ENCODE measurements at places on chromosomes 11 and 22.

- DNase-seq: no peak
These were observed 18.7 kb downstream of the POU2F3 start for GRCh38 chr11:120258661-120259060.

- DNase-seq: no peak
These were observed 38.8 kb downstream of the TXN2 start for GRCh38 chr22:36442506-36443197.

- DNase-seq: no peak
These were observed 8.2 kb downstream of the PDE2A start for GRCh38 chr11:72665911-72666472.

- DNase-seq: no peak
These were observed 47.3 kb downstream of the NEU3 start for GRCh38 chr11:75035911-75036565.

- no peak for DNase-seq
These were observed 3.2 kb downstream of the NEFH start for GRCh38 chr22:29483254-29483653.

GRCh38 chr22:43884600-43885318 lies 7.1 kb downstream of the PNPLA5 start:
- no peak for DNase-seq

GRCh38 chr22:29207243-29207550 lies 1.5 kb downstream of the EMID1 start:
- DNase-seq: no peak

GRCh38 chr22:27116312-27117086 lies 459.1 kb downstream of the MIAT start:
- DNase-seq: no peak

DNA sequence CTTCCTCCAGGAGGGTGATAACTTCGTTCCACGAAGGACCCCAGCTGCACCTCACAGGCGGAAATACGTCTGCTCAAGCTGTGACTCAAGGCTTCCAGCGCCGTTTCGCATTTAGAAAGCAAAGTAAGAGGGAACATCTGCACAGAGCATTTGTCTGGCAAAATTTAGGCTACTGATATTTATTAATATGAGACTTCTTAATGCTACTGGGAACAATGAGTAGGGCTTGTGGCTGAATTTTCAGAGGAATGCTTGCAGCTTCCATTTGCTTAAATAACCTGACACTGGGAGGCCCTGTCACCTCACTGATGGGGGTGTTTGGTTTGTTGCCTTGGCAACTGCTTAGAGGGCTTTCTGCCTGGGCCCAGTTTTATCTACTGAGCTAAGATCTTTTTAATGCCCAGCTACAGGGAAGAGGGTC lies 14.7 kb upstream of the ST14 start:
- no peak for DNase-seq

DNA sequence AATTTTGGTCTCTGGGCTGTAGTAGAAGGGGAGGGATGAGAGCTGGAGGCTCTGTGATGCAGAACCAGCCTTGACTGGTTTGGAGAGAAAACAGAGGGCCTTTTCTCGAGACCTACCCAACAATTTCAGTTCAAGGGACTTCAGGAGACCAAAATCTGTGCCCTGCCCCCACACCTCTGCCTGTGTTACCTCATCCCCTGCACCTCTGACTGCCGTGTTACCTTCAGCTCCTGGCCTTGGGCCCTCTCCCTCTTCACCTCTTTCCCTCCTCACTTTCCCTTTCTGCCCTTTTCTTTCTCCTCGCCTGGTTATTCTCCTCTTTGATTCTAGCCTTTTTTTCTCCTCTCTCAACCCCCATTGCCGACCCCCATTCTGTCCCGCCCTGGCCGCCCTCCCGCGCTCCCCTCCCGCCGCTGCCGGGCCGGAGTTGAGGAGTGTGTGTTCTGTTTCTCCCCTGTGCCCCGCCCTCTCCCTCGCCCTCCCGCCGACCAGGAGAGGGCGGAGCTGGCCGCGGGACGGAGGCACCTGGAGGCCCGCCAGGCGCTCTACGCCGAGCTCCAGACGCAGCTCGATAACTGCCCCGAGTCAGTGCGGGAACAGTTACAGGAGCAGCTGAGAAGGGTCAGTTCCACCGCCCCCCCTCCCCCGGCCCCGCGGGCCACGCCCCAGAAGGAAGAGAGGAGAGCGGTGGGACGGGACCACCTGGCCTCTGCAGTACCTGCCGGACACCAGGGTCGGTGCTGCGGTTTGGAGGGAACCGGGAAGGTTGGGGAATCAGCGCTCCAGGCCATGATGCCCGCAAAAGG lies 27.2 kb downstream of the PHLDB1 start:
- no peak for DNase-seq

DNA sequence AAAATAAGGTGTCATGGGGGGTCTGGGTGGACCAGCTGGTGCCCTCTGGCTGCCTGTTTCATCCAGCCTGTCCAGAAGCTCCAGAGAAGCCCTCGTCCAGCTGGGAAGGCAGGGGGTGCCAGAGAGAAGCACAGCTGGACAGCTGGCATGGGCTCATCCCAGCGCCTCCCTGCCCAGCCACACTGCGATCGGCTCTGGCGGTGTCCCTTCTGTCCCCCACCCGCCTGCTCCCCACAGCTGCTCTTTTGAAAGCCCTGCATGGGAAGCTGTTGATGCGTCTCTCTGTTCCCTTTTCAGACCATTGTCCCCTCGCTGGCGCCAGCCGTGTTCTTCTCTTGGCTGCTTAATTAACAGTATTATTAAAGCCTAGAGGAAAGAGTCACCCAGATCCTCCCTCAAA lies 86.5 kb downstream of the MN1 start:
- no peak for DNase-seq

DNA sequence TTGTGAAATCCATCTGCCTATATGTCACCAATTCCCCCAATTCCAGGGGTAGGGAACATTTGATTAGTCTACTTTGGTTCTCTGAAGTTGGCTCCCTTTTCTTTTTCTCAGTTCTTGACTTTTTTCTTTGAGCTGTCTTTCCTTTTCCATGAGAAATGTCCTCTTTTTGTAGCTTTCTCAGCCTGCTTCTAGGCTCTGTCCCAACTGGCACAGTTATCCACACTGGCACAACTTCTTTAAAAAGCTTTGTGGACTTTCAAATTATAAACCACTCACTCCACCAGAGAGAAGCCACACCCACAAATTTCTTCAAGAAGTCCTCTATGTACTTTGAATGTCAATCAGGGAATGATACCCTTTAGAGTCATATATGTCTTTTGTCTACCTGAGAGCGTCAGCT lies 100.5 kb downstream of the TTC17 start:
- DNase-seq: no peak

- DNase-seq: no peak
These were observed at the start of gene OR5M10 for GRCh38 chr11:56577621-56578020. TSS of gene OR5M10 (minus strand) at chr11:56577721. CDS start at chr11:56577721, 0 bp downstream.
